ENCODE measurements at places on chromosomes 4 and X.
A peak's percentile ranks its signal among the peaks of the same experiment; 100 is the strongest.

DNA sequence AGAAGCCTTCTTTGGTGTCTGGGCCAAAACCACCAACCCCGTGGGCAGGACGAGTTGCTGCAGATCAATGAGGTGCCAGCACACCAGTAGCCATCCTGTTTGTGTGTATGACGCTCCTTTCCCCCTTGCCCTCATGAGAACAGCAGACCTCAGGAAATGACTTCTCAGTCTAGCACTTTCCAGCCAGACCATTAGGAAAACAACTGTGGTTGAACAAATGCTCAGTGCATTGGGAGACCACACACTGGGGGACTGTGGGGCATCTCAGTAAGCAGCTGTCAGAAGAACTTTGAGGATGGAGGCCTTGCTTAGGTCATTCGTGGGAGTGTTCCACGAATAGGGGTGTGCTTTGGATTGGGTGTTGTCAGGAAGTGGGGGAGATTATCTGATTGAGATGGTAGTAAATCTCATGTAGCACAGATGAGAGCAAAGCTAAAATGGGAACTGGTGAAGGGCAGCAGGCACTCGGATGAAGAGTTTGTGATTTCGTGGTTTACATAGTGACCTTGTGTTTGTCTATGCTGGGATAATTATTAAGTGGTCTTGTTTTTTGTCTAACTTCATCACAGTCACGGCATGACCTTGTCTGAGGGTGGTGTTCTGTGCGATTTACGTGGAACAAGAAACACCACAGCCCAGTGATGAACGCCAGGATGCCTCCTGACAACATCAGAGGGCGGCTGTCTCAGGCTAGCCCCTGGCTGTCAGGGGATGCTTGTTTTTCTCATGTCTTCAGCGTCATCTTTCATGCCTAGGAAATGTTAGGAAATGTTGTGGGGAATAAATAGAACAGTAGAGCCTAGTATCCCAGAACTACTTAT is 70.1 kb downstream of the USP46 start:
- peak; percentile 100 for DNase-seq
- H3K27ac ChIP-seq: peak overlapping the region; percentile 48
- no peak overlapping the region for H3K4me3 ChIP-seq
- H3K36me3 ChIP-seq: peaks cover 7% of the 10 kb centered on the region
- no peaks in the 10 kb centered on the region for H3K27me3 ChIP-seq
- peaks cover 14% of the 10 kb centered on the region for H3K4me1 ChIP-seq

GRCh38 chr4:184362396-184362795 is 112.0 kb downstream of the IRF2 start:
- H3K27me3 ChIP-seq: no peaks in the 10 kb centered on the region
- peak; percentile 18 for DNase-seq
- H3K4me1 ChIP-seq: peaks cover 17% of the 10 kb centered on the region
- no peaks in the 10 kb centered on the region for H3K36me3 ChIP-seq

GRCh38 chr4:38396845-38397547 is 267.0 kb upstream of the KLF3 start:
- H3K27me3 ChIP-seq: no peaks in the 10 kb centered on the region
- H3K27ac ChIP-seq: no peak overlapping the region
- DNase-seq: no peak
- H3K4me3 ChIP-seq: no peak overlapping the region

DNA sequence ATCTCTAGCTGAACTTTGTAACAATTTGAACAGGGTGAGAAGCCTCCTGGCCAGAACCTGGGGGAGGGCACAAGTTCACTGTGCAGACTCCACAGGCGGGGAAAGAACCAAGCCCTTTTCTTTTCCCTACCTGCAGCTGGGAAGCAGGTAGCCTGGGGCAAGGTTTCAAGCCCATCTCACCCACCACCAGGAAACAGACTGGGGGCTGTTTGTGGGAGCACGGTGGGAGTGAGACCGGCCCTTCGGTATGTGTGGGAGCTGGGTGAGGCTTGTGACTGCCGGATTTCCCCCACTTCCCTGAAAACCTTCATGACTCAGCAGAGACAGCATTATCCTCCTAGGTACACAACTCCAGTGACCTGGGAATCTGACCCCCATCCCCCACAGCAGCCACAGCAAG is 211.7 kb downstream of the ZNF674 start:
- DNase-seq: no peak
- no peaks in the 10 kb centered on the region for H3K27me3 ChIP-seq
- H3K27ac ChIP-seq: no peak overlapping the region
- H3K36me3 ChIP-seq: no peaks in the 10 kb centered on the region

DNA sequence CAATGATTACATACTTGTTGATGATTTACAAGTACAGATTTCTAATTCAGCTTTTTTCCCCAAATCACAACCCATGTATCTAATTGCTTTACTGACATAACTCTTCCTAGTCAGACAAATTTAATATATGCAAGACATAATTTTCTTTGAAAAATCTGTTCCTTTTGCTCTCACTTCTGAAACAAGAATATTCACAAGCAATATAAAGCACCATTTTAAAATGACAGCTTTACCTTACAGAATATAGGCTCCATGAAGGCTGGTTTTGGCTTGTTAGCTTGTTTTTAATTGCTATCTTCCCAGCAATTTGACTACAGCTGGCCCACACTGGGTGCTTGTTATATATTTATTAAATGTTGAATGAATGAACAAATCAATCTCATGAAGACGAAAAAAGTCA is 24.5 kb downstream of the GPM6A start:
- no peak overlapping the region for H3K4me3 ChIP-seq
- DNase-seq: no peak
- no peak overlapping the region for H3K27ac ChIP-seq
- H3K27me3 ChIP-seq: no peaks in the 10 kb centered on the region
- H3K36me3 ChIP-seq: no peaks in the 10 kb centered on the region

DNA sequence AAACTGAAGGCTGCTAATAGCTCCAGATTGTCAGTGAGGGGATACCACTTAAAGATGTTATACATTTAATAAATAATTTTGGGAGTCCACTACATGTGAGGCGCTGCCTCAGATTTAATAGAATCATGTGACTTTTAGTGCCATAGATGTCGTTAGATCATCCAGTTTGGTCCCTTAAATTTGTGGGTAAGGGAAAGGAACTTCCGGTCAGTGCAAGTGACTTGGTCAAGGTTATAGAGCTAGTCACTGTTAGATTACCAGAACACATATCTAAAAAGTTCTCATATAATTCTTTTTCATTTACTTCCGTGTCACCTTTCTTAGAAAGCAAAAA is 529 bp upstream of the UBA6 start:
- H3K4me1 ChIP-seq: peaks cover 7% of the 10 kb centered on the region
- no peaks in the 10 kb centered on the region for H3K36me3 ChIP-seq
- no peak overlapping the region for H3K4me3 ChIP-seq
- peak overlapping the region; percentile 33 for H3K27ac ChIP-seq
- H3K27me3 ChIP-seq: no peaks in the 10 kb centered on the region

DNA sequence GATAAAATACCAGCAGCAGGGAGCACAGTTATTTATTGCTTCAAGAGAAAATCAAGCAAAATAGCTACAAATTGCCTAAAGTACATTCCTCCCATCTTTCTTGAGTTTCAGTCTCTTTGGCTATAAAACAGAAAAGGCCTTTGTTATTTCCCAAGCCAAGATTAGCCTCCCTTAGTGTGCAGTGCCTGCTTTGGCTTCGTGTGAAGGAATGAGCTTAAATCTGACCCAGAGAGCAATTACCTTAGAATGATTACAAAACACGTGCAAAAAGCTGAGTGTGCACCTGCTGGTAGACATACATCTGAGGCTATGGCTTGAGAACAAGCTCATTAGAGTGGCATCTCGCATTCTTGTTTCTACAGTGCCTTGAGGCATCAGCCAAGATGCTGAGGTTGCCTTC is 250.8 kb downstream of the C4orf33 start:
- no peak overlapping the region for H3K27ac ChIP-seq
- H3K4me3 ChIP-seq: no peak overlapping the region
- no peaks in the 10 kb centered on the region for H3K27me3 ChIP-seq
- no peaks in the 10 kb centered on the region for H3K36me3 ChIP-seq
- no peak for DNase-seq

DNA sequence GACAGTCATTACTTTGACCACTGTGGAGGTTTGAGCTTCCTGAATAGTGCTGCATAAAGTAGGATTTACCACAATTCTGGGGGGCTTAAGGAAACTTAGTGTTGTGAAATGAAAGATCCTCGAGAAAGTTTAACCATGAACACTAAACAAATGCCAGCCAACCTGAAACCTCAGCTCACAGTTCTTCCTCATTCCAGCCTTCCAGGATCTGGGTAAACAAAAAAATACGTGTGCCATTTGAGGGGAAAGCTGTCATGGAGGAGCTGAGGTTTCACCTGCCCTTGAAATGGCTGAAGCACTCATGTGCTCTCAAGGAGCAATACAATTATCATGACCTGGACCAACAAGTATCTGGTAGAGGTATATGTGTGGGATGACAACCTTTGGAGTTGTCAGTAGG is 142.7 kb downstream of the NPNT start:
- DNase-seq: no peak
- H3K4me1 ChIP-seq: peaks cover 2% of the 10 kb centered on the region
- H3K4me3 ChIP-seq: no peak overlapping the region
- no peaks in the 10 kb centered on the region for H3K27me3 ChIP-seq
- H3K36me3 ChIP-seq: no peaks in the 10 kb centered on the region

- H3K36me3 ChIP-seq: no peaks in the 10 kb centered on the region
- no peak overlapping the region for H3K27ac ChIP-seq
- no peak for DNase-seq
- H3K4me1 ChIP-seq: no peaks in the 10 kb centered on the region
These were observed 31.1 kb upstream of the MID1IP1 start for GRCh38 chrX:38770152-38770551.

- H3K4me3 ChIP-seq: no peak overlapping the region
- no peaks in the 10 kb centered on the region for H3K36me3 ChIP-seq
- peaks cover 10% of the 10 kb centered on the region for H3K4me1 ChIP-seq
These were observed 1.1 kb downstream of the PCDH19 start for GRCh38 chrX:100408713-100409609.

DNA sequence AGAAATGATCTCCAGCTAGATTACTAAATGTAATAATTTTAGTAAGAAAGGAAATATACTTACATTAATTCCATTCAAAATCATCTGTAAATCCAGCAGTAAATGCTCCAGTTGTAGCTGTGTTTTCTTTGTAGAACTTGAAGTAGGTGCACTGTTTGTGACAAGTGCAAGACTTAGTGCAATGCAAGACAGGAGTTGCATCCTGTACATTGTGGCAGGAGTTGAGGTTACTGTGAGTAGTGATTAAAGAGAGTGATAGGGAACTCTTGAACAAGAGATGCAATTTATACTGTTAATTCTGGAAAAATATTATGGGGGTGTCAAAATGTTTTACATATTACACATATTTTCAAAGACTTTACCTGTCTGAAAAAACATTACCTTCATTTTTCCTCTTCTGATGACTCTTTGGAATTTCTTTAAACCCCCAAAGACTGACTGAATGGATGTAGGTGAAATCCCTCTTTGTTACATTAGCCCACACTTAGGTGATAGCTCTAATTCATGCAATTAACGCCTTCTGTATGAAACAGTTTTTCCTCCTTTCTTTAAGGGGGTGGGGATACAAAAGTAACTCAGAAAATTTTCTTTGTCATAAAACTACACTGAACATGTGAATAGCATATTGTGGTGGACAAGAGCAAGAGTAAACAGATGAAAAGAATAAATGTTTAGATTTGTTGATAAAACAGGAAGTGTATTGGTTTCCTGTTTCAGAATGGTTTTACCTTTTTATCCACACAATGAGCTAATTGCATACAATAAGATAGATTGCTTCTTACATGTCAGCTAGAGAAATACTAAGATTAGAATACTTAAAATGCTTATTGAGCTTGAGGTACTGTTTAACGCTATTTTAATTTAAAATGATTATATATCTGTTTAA is at the start of gene IL2:
TSS of gene IL2 (minus strand) at position 495 of the 886 bp plus-strand sequence. CDS start at position 210, 285 bp downstream.
- no peaks in the 10 kb centered on the region for H3K27me3 ChIP-seq
- H3K27ac ChIP-seq: no peak within 1 kb of the TSS
- peak; percentile 12 for DNase-seq

GRCh38 chr4:181688432-181688831 is 554.8 kb upstream of the TENM3 start:
- H3K4me1 ChIP-seq: peaks cover 6% of the 10 kb centered on the region
- H3K36me3 ChIP-seq: no peaks in the 10 kb centered on the region

DNA sequence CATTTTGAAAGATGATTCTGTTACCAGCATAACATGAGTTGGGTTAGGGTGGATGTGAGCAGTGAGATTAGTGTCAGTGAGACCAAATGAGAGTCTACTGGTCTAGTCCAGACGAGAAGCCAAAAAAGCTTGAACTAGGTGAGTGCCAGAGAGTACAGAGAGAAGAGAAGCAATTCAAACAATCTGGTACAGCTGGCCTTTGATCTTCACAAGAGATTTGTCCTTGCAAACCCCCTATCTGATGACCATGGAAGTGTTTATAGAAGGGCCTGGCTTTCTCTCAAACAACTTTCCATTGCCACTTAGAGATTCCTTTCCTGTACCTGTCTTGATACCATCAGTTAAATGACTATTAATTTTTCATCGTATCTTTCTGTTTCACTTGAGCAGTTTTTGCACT is 128.5 kb downstream of the PPA2 start:
- DNase-seq: no peak
- no peaks in the 10 kb centered on the region for H3K4me1 ChIP-seq
- H3K27me3 ChIP-seq: no peaks in the 10 kb centered on the region
- H3K27ac ChIP-seq: no peak overlapping the region
- no peaks in the 10 kb centered on the region for H3K36me3 ChIP-seq

DNA sequence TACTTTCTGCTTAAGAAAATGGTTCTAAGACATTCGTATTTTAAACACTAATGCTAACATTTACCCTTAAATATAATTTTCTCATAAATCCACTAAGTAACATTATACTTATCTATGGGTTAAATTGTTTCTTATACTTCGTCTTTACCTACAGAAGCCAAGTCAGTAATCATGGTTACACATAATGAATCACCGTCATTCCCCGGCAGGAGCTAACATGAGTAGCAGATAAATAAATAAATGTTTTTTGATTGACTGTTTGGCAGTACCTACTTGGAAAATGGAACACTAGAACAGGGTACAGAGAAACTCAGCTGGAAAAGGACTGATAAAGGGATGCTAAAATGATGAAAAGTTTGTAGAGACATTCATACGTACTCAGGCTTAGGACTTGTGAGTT is 430.4 kb downstream of the ACTRT1 start:
- no peak overlapping the region for H3K27ac ChIP-seq
- no peak overlapping the region for H3K4me3 ChIP-seq
- no peaks in the 10 kb centered on the region for H3K36me3 ChIP-seq
- H3K4me1 ChIP-seq: no peaks in the 10 kb centered on the region
